ENCODE measurements at places on chromosomes 3 and 15.

GRCh38 chr3:48700731-48701405 is 15.2 kb upstream of the NCKIPSD start:
- DNase-seq: no peak

- no peak for DNase-seq
Observed at GRCh38 chr3:132593947-132594323, 3.1 kb upstream of the ACKR4 start.

GRCh38 chr3:33392703-33393125 is 47.5 kb downstream of the UBP1 start:
- no peak for DNase-seq

DNA sequence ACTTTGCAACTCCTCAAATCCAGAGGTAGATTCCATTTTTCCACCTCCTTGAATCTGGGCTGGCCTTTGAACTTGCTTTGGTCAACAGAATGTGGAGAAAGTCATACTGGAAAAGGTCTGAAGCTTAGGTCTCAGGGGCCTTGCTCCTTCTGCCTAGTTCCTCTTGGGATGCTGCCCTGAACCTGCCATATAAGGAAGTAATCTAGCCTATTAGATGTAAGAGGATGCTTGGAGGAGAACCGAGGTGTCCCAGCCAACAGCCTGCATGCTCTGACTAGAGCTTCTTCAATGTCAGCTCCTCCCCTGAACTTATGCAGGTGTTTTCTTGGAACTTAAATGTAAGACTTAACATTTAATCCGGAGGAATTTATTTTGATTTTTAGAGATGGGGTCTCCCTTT is 2.0 kb upstream of the TMED3 start:
- no peak for DNase-seq

GRCh38 chr3:46984591-46985459 is 5.4 kb downstream of the NBEAL2 start:
- no peak for DNase-seq

DNA sequence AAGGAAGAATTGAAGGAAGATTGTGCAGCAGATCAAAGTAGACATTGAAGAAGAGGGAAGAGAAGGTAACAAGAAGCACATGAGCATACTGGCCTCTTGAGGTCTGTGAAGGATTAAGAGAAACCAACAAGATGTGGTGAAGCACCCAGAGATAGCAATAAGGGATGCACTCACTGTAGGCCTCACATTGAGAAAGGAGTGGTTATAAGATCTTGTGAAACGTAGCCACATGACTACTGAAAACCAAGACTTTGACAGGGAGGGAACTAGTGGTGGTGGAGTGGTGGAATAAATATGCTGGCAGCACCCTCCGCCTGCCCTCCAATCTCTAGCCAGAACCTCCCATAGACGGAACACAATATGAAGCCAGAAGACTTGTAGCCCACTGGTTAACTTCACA is 651.2 kb downstream of the DIPK2A start:
- no peak for DNase-seq

DNA sequence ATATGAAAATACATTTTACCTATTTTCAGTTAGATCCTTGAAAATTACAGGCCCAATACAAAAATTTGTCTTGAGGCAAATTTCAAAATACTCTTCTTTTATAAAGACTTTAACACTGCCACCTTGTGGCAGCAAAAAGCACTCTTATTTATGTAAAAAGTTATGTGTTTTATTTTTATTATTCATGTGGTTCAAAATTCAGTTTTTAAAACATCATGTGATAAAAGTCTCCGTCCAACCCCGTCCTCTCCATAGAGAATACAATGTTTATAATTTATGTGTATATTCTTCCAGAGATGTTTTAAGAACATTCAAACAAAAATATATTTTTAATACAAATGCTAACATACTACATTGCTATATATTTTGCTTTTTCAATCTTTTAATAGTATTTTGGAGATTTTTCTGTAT is 36.9 kb upstream of the TRIM59 start:
- no peak for DNase-seq

DNA sequence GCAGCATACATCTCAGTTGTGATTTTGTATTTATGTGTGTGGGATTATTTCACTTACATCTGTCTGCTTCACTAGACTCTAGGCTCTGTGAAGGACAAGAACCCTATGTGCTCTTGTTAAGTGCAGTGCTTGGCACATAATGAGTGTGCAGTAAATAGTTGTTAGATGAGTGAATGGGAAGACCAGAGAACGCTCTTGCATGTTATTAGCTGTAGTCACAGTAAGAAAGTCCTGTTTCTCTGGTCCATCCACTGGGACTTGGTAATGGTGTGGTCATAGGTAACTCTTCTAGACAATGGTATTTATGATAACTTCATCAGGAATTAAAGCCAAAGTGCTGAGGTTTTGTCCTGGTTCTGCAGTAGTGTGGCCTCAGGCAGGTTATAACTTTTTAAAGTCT is 1.4 kb upstream of the AQP9 start:
- DNase-seq: no peak

GRCh38 chr3:155022896-155023295 is 57.2 kb upstream of the MME start:
- DNase-seq: no peak

DNA sequence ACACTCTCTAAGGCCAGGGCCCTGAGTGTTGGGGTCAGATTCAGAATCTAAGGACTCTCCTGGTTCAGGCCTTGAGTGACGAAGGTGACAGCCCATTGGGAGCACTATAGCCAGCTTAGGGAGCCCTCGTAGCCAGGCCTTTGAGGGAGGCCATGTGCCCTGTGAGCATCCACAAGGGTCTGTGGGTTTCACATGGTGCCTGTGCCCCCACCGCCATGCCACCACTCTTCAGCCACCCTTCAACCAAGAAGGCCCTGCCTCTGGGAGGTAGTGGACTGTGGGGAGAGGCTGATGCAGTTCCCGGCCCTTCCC is 37.5 kb downstream of the TSPAN3 start:
- DNase-seq: no peak

- DNase-seq: no peak
Observed at GRCh38 chr3:95154766-95155165, 1091.9 kb downstream of the NSUN3 start.

- DNase-seq: no peak
Observed at GRCh38 chr15:42228036-42228435, 19.9 kb upstream of the VPS39 start.

- DNase-seq: no peak
Observed at GRCh38 chr3:187615630-187616029, 54.6 kb downstream of the SST start.

DNA sequence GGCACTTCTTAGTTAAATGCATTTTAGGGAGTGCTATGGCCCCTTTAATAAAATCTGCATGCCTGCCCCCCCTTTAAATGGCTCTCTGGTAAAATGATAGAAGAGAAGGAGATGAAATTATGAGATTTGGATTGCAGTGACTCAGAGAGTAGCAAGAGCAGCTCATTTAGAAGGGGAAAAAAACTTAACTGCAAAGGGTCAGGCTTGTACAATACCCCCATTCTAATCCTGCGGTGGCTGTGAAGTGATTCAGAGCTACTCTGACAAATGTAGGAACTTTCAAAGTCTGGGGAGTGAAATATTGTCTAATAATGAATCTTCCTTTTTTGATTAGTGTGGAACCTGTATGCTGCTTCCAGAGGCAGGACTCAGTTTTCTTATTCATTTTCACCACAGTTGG is 44.1 kb upstream of the TBC1D23 start:
- no peak for DNase-seq

DNA sequence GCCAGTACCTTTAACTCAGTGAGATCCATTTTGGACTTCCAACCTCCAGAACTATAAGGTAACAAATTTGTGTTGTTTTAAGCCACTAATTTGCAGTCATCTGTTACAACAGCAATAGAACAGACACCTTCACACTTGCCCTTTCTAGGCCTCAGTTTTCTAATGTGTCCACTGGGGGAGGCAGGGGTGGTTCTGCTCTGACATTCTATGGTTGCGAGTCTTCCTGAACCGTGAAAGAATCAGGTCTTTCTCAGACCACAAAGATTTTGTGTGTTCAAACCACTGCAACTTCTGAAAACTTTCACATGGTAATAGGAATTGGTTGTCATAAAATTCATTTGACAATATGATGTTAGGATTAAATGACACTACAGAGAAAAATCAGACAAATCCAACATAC is 26.8 kb upstream of the CSTA start:
- no peak for DNase-seq

- DNase-seq: no peak
Observed at GRCh38 chr3:76403556-76403955, 618.2 kb upstream of the ZNF717 start.

DNA sequence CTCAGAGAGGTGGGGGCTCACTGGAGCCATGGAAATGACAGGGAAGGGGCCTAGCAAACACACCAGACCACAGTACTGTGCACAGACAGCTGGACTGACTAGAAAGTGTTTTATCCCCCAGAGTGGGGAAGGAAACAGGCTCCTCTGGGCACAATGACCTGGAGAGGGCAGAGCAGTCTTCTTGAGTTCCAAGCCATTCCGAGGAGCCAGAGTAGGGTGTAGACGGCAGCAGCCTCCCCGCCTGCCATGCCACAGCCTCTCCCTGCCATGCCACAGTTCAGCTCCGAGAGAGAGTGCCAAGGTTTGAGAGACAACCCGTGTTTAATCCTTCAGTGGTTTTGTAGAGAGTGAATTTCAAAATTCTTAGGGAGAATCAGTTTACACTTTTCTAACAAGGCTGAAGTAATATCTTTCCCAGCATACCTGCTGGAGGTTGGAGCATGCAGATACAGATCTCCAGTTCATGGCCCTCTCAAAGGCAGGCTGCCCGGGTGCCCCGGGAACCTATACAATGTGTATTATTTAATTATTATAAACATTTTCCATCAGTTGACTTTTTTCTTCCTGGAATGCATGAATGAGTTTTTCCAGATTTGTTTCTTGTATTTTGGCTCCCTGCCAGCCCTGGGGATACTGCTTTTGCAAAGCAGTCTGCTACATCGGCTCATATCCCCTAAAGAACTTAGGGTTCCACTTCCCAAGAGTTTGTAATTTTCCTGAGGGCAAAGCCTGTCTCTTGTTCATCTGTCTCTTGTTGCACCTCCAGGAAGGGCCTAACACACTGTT is 3.2 kb downstream of the PODXL2 start:
- DNase-seq: no peak

DNA sequence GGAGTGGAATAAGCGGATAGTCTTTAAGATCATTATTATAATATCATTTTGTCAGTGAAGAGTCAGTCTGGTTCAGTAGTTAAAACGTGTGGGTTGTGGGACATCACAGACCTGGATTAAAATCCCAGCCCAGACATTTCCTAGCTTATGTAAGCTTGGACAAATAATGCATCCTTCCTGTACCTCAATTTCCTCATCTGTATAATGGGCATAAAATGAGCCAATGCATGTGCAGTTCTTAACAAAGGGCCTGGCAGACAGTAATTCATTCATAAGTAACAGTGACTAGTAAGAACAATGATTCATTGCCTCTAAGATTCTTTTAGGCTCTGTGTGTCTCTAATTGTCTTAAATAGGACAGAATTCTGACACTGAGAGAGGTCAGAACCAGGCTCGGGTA is 76.1 kb downstream of the SCN10A start:
- no peak for DNase-seq

- no peak for DNase-seq
Observed at GRCh38 chr3:135871311-135871710, 94.2 kb upstream of the PPP2R3A start.

- no peak for DNase-seq
Observed at GRCh38 chr15:70036585-70037291, 61.0 kb downstream of the TLE3 start.

- peak; percentile 43 for DNase-seq
Observed at GRCh38 chr3:37217098-37217849, 42.9 kb upstream of the LRRFIP2 start.

DNA sequence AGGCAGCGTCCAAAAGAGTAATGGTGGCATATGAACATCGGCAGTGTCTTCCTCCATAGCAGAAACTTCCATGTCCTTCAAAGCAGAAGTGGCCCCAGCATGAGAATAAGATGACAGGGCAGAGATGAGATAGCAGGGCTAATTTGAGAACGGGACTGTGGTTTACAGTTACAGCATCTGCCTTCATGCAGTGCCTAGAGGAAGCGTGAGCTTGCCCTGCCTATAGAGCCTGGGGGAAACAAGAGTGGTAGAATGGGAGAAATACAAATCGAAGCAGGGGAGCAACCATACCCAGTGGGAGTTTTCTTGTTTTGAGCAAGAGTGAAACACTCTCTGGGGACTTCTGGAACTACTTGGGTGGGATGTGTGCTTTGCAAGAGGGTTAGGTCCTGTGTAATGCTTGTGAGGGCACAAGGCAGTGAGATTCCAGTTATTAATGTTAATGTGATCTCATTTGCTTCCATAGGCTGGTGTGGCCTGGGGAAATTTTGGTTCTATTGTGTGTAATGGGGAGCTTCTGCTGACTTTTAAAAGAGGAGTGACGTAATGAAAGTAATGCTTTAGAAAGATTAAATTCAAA is 616.9 kb downstream of the ZIC1 start:
- no peak for DNase-seq

DNA sequence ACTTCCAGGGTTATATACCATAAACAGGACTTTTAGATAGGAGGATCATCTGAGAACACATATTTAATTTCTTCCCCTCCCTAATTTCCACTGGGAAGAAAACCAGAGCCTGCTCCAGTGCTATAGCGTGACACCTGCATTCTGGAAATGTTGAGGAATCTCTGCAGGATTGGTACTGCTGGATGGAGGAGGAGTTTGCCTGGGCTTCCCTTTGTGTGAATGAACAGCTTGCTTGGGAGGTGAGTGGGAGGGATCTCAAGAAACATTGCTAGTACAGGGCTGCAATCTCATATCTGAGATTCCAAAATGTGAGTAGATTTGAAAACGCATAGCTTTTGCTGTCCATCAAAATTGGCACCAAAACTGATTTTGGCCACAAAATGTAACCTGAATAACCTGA is 295.9 kb upstream of the RGMA start:
- DNase-seq: no peak

GRCh38 chr15:70219256-70219895 is 121.7 kb upstream of the TLE3 start:
- no peak for DNase-seq

GRCh38 chr3:184184546-184185230 is 1.3 kb upstream of the ABCF3 start:
- DNase-seq: no peak

GRCh38 chr3:141368062-141368924 is at the start of gene ZBTB38:
TSS of gene ZBTB38 (plus strand) at chr3:141368504. CDS start at chr3:141442389, 73,885 bp downstream.
- no peak for DNase-seq

DNA sequence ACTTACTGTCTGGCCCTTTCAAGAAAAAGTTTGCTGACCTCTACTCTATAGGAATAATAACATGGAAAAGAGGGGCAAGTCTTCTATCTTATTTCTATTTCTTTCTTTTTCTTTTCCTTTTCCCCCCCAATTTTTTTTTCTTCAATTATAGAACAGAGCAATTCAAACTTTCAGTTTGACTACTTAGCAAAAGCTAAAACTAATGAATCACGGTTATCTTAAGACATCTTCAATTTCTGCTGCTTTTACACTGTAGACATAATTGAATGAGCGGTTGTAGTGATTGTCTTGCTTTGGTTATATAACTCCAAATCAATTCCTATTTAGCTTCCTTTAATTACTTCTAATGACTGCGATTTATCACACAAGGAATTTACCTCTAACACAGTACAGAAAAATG is 74.3 kb upstream of the P2RY1 start:
- no peak for DNase-seq

- no peak for DNase-seq
Observed at GRCh38 chr15:90046911-90047392, 45.8 kb downstream of the ZNF710 start.
